ENCODE measurements at places on chromosomes 11 and 22. TPM values are rescaled to one million over a fixed set of nuclear protein-coding genes. Genes with fewer than 3 reads are reported as not detected.
A peak's percentile ranks its signal among the peaks of the same experiment; 100 is the strongest.

GRCh38 chr11:128802358-128802981 is 64.6 kb downstream of the KCNJ1 start:
- DNase-seq: peak; percentile 58
- no peak overlapping the region for H3K4me3 ChIP-seq
- H3K4me1 ChIP-seq: no peaks in the 10 kb centered on the region
- peaks cover 40% of the 10 kb centered on the region for H3K27me3 ChIP-seq
- H3K27ac ChIP-seq: no peak overlapping the region

GRCh38 chr22:50032109-50032871 is 19.7 kb upstream of the IL17REL start:
- H3K4me1 ChIP-seq: no peaks in the 10 kb centered on the region
- no peak overlapping the region for H3K4me3 ChIP-seq
- DNase-seq: no peak

- H3K27me3 ChIP-seq: no peaks in the 10 kb centered on the region
- H3K4me1 ChIP-seq: peaks cover 3% of the 10 kb centered on the region
- H3K4me3 ChIP-seq: no peak overlapping the region
- DNase-seq: no peak
- no peak overlapping the region for H3K27ac ChIP-seq
These were observed 2.1 kb downstream of the TRIM29 start for GRCh38 chr11:120135838-120136237.

GRCh38 chr11:107827041-107827440 is 31.5 kb downstream of the SLC35F2 start:
- no peak overlapping the region for H3K27ac ChIP-seq
- H3K27me3 ChIP-seq: no peaks in the 10 kb centered on the region
- no peaks in the 10 kb centered on the region for H3K36me3 ChIP-seq

DNA sequence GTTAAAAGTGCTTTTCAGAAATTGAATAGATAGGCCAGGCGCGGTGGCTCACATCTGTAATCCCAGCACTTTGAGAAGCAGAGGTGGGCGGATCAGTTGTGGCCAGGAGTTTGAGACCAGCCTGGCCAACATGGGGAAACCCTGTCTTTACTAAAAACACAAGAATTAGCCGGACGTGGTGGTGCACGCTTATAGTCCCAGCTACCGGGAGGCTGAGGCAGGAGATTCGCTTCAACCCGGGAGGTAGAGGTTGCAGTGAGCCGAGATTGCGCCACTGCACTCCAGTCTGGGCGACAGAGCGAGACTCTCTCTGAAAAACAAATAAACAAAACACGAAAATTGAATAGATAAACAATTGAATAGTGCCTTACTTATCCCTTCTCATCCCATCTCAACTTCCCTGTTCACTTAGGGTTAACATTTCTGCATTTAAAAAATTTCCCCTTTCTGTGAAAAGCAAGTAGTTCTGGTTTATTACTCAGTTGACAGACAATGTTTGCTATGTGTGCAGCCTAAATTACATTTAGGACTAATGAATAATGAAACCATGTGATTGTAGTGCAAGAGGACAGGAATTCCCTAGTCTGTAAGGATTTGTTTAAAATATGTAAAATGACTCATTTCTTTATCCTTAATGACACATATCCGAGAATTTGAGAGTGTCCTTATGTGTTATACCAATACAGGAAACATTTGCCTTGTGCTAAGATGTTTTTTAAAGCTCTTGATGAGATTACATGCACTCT is 6.0 kb downstream of the RNF169 start:
- DNase-seq: peak; percentile 80
- no peaks in the 10 kb centered on the region for H3K36me3 ChIP-seq
- H3K4me1 ChIP-seq: peaks cover 7% of the 10 kb centered on the region
- H3K4me3 ChIP-seq: no peak overlapping the region
- no peak overlapping the region for H3K27ac ChIP-seq
- no peaks in the 10 kb centered on the region for H3K27me3 ChIP-seq

SYT8 gene
- not detected for total RNA-seq

ROBO4 gene
- 2.4 TPM for total RNA-seq

SHANK3 gene
- total RNA-seq: 10.9 TPM

- H3K27me3 ChIP-seq: peaks cover 10% of the 10 kb centered on the region
- DNase-seq: peak; percentile 32
- no peaks in the 10 kb centered on the region for H3K4me1 ChIP-seq
- H3K36me3 ChIP-seq: no peaks in the 10 kb centered on the region
These were observed 17.5 kb downstream of the SLC6A5 start for GRCh38 chr11:20616920-20617319.

SEPTIN3 gene
- total RNA-seq: 3.9 TPM

CALCA gene
- not detected for total RNA-seq

DNA sequence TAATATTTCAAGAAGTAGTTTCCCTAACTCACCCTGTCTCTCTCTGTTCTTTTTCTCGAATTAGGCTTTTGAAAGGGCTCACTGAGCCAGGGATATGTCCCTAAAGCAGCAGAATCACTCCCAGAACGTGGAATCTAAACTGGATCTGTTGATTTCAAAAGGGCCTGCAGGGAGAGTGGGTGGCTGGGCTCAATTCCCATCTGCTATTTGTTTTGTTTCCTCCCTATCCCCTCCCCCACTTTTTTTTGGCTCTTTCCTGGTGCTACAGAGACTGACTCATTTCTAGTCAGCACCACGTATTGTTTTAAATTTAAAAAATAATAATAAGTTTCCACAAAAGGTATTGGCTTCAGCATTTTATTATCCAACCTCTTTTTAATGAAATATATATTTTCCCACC is 961.5 kb downstream of the FAM181B start:
- no peak overlapping the region for H3K27ac ChIP-seq
- no peaks in the 10 kb centered on the region for H3K36me3 ChIP-seq
- no peaks in the 10 kb centered on the region for H3K4me1 ChIP-seq

POU2AF3 gene
- not detected for total RNA-seq

DNA sequence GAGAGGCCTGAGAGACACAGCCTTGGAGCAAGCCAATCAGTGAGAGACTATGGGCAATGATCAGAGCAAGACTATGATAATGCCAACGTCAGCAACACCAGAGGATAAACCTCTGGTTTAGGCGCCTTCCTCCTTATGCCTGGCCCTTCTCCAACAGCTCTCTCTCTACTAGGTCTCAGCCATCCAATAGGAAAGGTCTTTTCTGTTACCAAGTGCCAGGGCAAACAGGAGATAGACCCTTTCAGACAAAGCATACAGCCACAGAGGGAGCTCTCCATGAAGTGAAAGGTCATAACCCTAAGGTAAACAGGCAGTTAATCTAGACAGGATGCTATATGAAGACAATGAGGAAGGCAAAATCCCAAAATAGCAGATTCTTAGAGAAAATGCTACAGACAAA is 9.5 kb downstream of the STK33 start:
- no peak overlapping the region for H3K4me3 ChIP-seq
- DNase-seq: no peak
- H3K36me3 ChIP-seq: no peaks in the 10 kb centered on the region
- H3K27ac ChIP-seq: no peak overlapping the region
- H3K27me3 ChIP-seq: no peaks in the 10 kb centered on the region

DNA sequence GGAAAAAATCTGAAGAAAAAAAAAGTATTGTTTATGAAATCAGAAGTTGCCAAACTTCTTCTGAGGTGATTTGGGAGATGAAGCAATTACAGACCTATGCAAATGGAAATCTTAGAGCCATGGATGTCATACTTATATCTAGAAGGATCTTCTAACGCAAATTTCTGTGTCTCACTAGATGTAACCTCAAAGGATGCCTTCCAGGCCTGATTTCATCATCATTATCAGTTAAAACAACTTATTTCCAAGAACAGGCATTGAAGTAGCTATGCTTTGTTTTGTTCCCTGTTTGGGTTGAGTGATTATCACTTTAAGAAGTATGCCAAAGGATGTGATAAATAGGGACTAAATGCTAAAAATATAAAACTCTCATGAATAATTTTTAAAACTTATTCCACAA is 43.9 kb upstream of the ANGPTL5 start:
- no peaks in the 10 kb centered on the region for H3K4me1 ChIP-seq
- no peaks in the 10 kb centered on the region for H3K36me3 ChIP-seq
- no peaks in the 10 kb centered on the region for H3K27me3 ChIP-seq
- no peak overlapping the region for H3K27ac ChIP-seq
- DNase-seq: no peak
- H3K4me3 ChIP-seq: no peak overlapping the region

DNA sequence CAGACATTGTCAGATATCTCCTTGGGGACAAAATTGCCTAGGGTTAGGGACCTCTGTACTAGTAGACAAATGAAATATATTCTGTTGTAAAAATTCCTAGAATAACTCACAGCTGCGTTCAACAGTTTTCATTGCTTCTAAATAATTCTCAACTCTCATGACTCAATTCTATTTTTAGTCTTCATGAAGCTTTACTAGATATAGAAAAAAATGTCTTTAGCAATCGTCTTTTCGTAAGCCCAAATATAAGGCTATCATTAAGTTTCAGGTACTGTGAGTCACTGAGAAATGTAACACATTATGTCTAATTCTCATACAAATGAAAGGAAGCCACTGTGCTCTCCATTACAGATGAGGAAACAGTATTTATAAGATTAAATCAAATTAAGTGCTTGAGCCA is 6.4 kb downstream of the MMP12 start:
- H3K4me3 ChIP-seq: no peak overlapping the region
- H3K27me3 ChIP-seq: no peaks in the 10 kb centered on the region

GPHA2 gene
- total RNA-seq: not detected

GRCh38 chr11:68659158-68659921 is 25.0 kb upstream of the GAL start:
- no peaks in the 10 kb centered on the region for H3K36me3 ChIP-seq
- no peak for DNase-seq
- no peak overlapping the region for H3K4me3 ChIP-seq
- H3K27me3 ChIP-seq: no peaks in the 10 kb centered on the region
- no peak overlapping the region for H3K27ac ChIP-seq

GRCh38 chr11:1501421-1502167 is 15.0 kb upstream of the MOB2 start:
- DNase-seq: no peak
- no peaks in the 10 kb centered on the region for H3K27me3 ChIP-seq
- H3K36me3 ChIP-seq: no peaks in the 10 kb centered on the region
- H3K4me1 ChIP-seq: no peaks in the 10 kb centered on the region

DNA sequence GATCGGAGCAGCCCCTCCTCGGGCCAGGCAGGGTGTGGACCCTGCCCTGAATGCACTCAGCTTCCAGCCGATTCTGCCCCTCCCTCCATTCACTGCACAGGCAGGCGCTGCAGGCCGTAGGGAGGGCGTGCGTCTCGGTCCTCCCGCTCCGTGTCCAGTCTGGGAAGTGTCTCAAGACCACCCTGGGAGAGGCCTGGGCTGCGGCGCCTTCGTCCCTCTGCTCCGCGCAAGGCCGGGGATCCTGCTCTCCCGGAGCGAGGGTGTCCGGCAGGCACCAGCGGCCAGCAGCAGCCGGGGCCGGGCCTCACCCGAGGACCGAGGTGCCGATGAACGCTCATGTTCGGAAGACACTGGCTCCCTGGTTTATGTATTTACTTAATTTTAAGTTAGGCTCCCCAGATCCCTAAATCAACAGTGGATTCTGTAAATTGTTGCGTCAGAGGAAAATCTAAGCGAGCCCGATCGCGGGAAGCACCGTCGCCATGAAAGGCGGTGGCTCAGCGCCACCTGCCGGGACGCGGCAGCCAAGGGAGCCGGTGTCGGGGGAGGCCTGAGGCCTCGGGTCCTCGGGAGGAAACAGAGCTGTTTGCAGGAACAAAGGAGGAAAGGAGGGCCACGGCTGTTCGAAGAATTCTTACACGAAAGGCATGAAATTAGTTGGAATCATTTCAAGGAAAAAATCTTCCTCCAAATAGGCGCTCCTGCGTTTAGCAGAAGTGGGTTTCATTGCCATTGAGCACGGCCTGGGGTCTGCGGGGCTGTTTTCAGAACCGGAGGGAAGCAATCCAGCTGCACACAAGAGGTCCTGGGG is 195.3 kb downstream of the BRD1 start:
- H3K27me3 ChIP-seq: no peaks in the 10 kb centered on the region
- no peak overlapping the region for H3K27ac ChIP-seq
- H3K4me1 ChIP-seq: no peaks in the 10 kb centered on the region
- DNase-seq: peak; percentile 67
- H3K4me3 ChIP-seq: peak overlapping the region; percentile 5

DNAJB13 gene
- total RNA-seq: 0.24 TPM

DNA sequence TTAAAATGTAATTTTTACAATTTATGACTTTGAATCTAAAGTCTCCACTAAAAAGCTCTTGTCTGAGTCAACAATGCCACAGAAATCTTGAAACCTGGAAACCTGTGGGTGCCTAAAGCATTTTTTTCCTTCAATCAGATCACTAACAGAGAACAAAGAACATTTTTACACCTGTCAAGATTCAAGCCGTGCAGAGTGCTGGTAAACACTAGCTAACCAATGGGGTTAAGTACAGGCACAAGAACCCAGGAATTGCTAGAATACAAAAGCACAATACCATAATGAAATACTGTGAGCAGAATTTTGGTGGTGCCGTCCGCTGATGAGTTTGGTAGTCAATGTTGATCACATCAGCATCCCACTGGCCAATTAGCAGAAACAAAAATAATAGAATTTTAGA is 380.3 kb upstream of the PITPNB start:
- no peaks in the 10 kb centered on the region for H3K36me3 ChIP-seq
- H3K27me3 ChIP-seq: no peaks in the 10 kb centered on the region
- H3K27ac ChIP-seq: no peak overlapping the region
- DNase-seq: no peak
- peaks cover 7% of the 10 kb centered on the region for H3K4me1 ChIP-seq
- no peak overlapping the region for H3K4me3 ChIP-seq

DNA sequence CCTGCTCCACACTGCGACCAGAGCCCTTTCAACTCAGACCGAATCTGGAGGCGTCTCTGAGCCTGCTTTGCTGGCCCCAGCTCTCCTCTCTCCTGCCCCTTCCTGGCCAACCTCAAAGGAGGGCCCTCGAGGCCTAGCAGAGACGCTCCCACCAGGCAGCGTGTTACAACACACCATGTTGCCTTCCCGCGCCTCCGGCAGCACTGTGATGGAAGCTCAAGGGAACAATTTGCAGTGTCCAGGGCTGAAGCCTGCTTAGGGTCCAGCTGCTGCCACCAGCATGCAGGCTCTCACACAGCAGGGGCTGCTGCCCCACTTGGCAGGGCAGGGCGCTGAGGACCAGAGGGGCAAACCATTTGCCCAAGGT is 18.4 kb downstream of the LINC01488 start:
- H3K36me3 ChIP-seq: no peaks in the 10 kb centered on the region
- H3K27ac ChIP-seq: no peak overlapping the region
- H3K4me1 ChIP-seq: peaks cover 19% of the 10 kb centered on the region

- DNase-seq: no peak
- no peak overlapping the region for H3K27ac ChIP-seq
- peaks cover 33% of the 10 kb centered on the region for H3K4me1 ChIP-seq
- no peaks in the 10 kb centered on the region for H3K36me3 ChIP-seq
- H3K27me3 ChIP-seq: no peaks in the 10 kb centered on the region
These were observed 708 bp downstream of the MAML2 start for GRCh38 chr11:96342014-96342960.

DNA sequence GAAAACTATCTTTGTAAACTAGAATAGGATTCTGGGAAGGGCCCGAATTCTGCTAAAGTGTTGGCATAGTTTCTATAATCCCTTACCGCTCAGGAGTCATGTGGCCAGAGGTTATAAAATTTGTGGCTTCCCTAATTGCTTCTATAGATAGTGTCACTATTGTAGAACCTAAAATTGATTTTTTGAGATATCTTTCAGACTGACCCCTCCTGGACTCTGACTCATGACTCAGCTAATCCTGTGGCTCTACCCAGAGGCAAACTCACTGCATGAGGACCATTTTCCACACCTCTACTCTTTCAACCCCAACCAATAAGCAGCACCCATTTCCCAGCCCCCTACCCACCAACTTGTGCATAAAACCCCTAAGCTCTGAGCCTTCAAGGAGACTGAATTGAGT is 61.8 kb upstream of the PRSS23 start:
- peaks cover 12% of the 10 kb centered on the region for H3K4me1 ChIP-seq
- no peak for DNase-seq
- no peaks in the 10 kb centered on the region for H3K36me3 ChIP-seq
- no peak overlapping the region for H3K4me3 ChIP-seq
- H3K27ac ChIP-seq: no peak overlapping the region

Data from cardiac muscle cell (in vitro differentiated cells and primary cell).